ENCODE measurements at places on chromosomes 5 and 9. TPM values are rescaled to one million over a fixed set of nuclear protein-coding genes. Genes with fewer than 3 reads are reported as not detected.

DNA sequence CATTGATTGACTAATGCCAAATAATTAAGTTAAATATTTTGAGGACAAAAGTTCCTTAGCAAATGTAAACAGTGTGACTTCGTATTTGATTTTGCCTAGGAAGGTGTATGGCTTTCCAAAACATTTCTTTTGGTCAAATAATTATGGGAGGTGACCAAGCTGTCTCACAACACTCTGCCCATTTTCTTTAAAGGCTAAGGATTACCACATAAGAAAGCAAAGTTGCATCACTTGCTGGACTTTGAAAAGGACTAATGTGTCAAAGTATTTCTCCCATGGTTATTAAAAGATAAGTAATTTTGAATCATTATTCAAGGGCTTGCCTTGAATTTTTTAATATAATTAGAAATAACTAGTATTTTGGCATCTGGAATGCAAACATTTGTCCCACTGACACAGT is 74.7 kb downstream of the HAPLN1 start:
- no peaks in the 10 kb centered on the region for H3K36me3 ChIP-seq
- no peaks in the 10 kb centered on the region for H3K4me1 ChIP-seq
- H3K27me3 ChIP-seq, result no peaks in the 10 kb centered on the region
- H3K27ac ChIP-seq, result no peak overlapping the region
- DNase-seq, result no peak

Gene HDAC3
- 65.8 TPM for total RNA-seq

Gene ARAP3
- 8.4 TPM for total RNA-seq

DNA sequence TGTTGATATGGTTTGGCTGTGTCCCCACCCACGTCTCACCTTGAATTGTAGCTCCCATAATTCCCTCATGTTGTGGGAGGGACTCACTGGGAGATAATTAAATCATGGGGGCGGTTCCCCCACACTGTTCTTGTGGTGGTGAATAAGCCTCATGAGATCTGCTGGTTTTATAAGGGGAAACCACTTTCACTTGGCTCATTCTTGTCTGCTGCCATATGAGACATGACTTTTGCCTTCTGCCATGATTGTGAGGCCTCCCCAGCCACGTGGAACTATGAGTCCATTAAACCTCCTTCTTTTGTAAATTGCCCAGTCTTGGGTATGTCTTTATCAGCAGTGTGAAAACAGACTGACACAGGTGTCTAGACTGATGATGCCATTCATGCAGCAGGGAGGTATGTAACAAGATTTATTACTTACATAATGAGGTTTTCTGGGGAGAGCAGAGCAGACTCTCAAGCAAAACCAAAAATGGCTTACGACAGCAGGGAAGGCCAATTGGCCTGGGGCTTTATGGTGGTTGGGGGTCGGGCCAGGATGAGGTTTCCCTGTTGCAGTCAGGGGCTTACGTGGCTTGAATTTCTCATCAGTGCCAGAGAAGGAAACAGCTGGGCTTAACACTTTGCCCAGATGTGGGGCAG is 9.5 kb upstream of the COMMD10 start:
- no peaks in the 10 kb centered on the region for H3K36me3 ChIP-seq
- no peak overlapping the region for H3K27ac ChIP-seq
- no peak overlapping the region for H3K4me3 ChIP-seq
- H3K4me1 ChIP-seq, result no peaks in the 10 kb centered on the region
- DNase-seq, result no peak

Gene LMNB1
- 46.8 TPM for total RNA-seq

Gene TMEM232
- total RNA-seq, result 6.9 TPM

DNA sequence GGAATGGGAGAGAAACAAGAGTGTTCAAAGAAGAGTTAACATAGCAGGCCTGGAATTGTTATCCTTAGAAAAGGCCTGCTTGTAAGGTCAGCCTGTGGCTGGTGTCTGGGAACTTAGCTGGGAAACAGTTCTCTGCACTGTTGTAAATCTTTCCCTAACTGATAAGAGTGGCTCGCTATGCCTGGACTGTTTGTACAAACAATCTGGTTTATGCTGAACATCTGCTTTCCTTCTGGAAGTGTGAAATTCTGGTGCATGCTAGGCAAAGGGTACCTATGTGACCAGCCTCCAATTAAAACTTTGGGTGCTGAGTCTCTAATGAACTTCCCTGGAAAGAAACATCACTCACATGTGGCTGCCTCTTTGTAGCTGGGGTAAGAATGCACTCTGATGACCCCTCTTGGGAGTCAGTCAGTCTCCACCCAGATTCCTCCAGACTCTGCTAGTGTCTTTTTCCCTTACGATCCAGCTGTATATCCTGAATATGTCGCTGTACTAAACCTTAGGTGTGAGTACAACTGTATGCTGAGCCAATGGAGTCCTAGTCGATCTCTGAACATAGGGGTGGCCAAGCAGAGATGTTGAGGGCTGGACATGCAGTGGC is 16.5 kb downstream of the SPARC start:
- H3K4me1 ChIP-seq, result peaks cover 10% of the 10 kb centered on the region
- no peak for DNase-seq

DNA sequence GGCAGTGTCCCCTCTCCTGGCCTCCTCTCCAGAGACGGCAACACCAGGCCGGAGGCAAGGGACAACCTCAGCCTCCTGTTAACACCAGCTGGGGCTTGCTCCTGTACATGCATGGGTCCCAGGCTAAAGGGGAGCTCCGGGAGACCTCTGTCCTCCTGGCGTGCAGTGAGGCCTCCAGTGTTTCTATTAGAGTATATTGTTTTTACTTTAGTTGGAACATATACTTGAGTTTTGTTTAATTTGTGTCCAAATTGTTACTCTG is 12.0 kb upstream of the IRX2 start:
- peaks cover 14% of the 10 kb centered on the region for H3K27me3 ChIP-seq
- no peak overlapping the region for H3K4me3 ChIP-seq
- H3K36me3 ChIP-seq, result no peaks in the 10 kb centered on the region
- no peak overlapping the region for H3K27ac ChIP-seq

DNA sequence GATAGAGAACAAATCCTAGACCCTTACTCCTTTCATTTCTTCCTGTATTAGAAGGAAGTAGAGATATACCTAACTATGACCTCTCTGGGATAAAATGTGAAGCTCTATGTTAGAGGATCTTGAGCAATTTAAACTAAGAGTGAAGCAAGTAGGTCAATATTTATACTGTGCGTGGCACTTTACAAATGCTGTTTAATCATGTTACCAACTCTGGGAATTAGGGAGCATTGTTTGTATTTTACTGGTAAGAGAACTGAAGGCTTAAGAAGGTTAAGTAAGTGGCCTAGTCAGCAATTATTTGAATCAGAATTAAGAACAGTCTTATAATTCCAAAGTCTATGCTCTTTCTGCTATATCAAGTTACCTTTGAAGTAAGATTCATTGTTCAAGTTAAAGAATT is 12.0 kb downstream of the TNC start:
- no peak for DNase-seq
- peaks cover 15% of the 10 kb centered on the region for H3K4me1 ChIP-seq
- peaks cover 4% of the 10 kb centered on the region for H3K36me3 ChIP-seq
- H3K27me3 ChIP-seq, result no peaks in the 10 kb centered on the region

DNA sequence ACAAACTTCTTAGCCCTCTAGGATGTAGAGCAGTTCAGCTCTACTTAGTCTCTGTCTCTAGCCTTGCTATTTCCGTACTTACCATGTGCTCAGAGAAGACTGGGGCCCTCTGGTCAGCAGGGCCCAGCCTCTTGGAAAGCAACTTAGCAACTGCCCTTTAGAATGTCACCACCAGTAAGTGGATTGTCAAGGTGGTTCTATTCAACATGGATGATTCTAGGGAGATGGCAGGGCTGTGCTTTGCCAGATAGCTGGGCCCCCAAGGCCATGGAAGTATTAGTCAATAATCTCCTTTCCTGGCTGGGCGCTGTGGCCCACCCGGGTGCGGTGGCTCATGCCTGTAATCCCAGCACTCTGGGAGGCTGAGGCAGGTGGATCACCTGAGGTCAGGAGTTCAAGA is 177.6 kb upstream of the MVB12B start:
- H3K36me3 ChIP-seq, result no peaks in the 10 kb centered on the region
- H3K4me1 ChIP-seq, result peaks cover 26% of the 10 kb centered on the region
- no peak overlapping the region for H3K27ac ChIP-seq
- peaks cover 19% of the 10 kb centered on the region for H3K27me3 ChIP-seq
- H3K4me3 ChIP-seq, result no peak overlapping the region

GRCh38 chr9:6184749-6185645 is 30.6 kb upstream of the IL33 start:
- no peak for DNase-seq
- no peaks in the 10 kb centered on the region for H3K27me3 ChIP-seq
- H3K4me1 ChIP-seq, result no peaks in the 10 kb centered on the region
- no peak overlapping the region for H3K4me3 ChIP-seq
- no peaks in the 10 kb centered on the region for H3K36me3 ChIP-seq
- H3K27ac ChIP-seq, result no peak overlapping the region

Gene SURF1
- total RNA-seq, result 40.8 TPM

Gene TEK
- total RNA-seq, result 0.74 TPM

DNA sequence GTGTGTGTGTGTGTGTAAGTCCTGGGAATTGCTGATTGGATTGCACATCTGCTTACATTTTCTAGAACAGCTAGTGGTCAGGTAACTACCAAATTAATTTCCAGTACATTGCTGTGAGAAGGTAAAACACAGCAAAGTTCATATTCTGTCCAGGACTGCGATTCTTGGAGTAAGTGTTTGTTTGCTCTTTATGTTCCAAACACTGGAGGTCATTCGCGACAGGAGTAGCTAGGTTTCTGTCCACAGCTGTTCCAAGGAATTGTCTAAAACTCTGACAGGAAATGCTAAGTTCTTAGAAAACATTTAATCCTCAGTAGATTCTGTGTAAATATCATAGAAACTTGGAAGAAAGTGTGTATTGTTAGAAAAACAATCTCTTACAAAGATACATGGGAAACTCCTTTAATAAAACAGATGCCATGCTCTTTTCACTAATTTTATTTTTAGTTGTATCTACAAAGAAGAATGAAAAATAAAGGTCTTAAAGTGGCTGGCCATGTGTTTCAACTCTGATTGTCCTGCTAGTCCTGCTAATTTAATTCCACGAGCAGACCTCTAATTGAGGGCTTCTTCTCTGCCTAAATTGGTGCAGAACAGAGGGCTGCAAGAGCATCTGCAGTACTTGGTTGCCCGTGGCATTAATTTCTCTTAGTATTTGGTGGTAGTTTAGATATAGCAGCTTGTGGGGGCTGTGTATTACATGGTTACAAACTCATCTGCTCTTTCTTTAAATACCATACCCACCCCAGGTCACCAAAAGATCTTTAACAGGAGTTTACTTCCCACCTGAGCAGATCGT is 464.5 kb downstream of the RASEF start:
- H3K27me3 ChIP-seq, result peaks cover 13% of the 10 kb centered on the region
- no peak overlapping the region for H3K4me3 ChIP-seq
- H3K27ac ChIP-seq, result peak overlapping the region; percentile 66
- H3K4me1 ChIP-seq, result peaks cover 40% of the 10 kb centered on the region

Gene CDH6
- total RNA-seq, result 127 TPM

Gene CARTPT
- 0.43 TPM for total RNA-seq

DNA sequence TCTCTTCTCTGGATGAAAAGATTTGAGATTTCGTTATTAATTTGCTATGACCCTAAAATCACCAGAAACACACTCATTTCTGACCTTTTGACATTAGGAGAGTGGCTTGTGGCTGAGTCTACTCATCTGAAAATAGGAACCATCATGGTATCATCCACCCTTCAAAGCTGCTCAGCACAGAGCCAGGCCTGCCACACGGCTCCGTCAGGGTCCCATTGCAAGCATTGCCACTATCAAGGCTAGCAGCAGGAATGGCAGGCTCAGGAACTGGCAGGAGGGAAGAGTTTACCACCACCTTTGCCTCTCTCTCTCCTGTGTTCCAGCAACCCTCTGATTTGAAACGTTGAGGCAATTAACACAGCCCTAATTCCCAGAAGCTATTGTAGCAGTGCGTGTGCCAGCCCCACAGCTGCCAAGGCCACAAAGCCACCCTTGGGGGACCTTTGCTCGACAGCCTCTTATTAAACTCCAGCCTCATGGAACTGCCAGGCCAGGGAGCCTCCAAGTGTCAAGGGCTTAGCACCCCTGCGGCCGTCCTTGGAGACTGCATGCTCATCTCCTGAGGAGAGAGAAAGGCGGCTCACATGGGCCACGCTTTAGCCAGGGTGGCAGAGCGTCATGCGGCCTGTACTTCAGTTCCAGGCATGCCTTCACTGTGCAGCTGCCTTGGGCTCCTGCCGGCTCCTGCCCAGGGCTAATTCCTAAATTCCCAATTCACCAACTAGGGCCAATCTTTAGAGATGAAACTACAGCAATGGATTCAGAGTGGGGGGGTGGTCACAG is 145.9 kb downstream of the ROR2 start:
- H3K4me1 ChIP-seq, result peaks cover 46% of the 10 kb centered on the region
- no peak overlapping the region for H3K27ac ChIP-seq
- H3K4me3 ChIP-seq, result no peak overlapping the region
- peaks cover 3% of the 10 kb centered on the region for H3K36me3 ChIP-seq
- H3K27me3 ChIP-seq, result peaks cover 7% of the 10 kb centered on the region

GRCh38 chr5:174843263-174844250 is 119.2 kb downstream of the MSX2 start:
- no peak for DNase-seq
- H3K4me1 ChIP-seq, result peaks cover 32% of the 10 kb centered on the region
- no peaks in the 10 kb centered on the region for H3K36me3 ChIP-seq
- H3K4me3 ChIP-seq, result peak overlapping the region; percentile 55
- H3K27me3 ChIP-seq, result peaks cover 23% of the 10 kb centered on the region

DNA sequence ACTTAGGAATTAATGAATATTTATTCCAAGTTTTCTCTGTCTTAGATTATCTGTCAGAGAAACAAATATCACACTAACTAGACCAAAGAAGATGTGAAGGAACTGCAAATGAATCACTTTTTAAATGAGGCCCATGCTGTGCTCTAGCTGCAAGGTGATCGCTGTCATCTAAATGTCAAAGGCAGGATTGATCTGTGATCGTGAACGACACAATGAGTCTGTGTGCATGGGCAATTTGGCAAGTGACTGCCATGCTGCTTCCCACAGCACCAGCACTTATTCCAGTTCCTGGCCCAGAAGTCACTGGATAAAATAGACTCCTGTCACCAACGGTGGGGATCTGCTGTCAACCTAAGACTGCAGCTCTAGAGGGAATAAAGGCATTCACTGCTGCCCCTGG is 141.2 kb downstream of the TRIM36 start:
- DNase-seq, result no peak
- H3K27me3 ChIP-seq, result peaks cover 11% of the 10 kb centered on the region
- no peak overlapping the region for H3K27ac ChIP-seq
- H3K4me3 ChIP-seq, result no peak overlapping the region

Gene CRHBP
- 0.14 TPM for total RNA-seq

Gene POC5
- total RNA-seq, result 16.0 TPM

GRCh38 chr5:136086783-136087566 is 45.7 kb upstream of the SMAD5 start:
- no peak overlapping the region for H3K4me3 ChIP-seq
- DNase-seq, result no peak
- peaks cover 7% of the 10 kb centered on the region for H3K4me1 ChIP-seq
- H3K36me3 ChIP-seq, result no peaks in the 10 kb centered on the region
